ENCODE measurements at places on chromosomes 1 and 21. TPM values are rescaled to one million over a fixed set of nuclear protein-coding genes. Genes with fewer than 3 reads are reported as not detected.

DNA sequence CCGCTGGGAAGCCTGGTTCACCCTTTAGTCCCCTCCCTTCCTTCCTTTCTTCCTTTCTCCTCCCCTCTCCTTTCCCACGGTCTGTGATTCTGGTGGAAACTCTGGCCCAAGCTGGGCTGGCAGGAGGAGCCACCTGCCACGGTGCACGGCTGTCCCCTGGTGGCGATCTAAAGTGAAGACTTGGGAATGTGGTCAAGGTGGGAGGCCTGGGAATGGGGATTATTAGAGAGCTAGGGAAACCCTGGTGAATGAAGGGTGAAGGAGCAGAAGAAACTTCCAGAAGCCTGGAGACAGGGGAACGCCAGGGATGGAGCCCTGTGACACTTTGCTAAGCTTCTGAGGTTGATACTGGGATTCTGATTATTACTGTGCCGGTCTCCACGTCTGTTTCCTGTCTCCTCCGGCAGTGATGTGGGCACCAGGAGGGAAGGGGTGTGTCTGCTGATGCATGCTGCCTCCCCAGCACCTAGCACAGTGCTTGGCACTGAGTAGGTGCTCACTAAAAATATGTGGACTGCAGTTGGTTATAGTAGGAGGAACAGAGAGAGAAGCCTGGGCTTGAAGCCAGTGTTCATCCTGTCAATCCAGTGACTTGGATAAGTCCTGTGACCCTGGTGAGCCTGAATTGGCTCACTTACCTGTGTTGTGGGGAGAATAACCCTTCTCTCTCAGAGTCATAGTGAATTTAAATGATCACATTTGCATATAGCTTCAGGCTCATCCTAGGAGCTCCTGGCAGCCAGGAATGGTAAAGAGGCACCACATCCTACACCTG is 71.2 kb upstream of the NBPF3 start:
- peak; percentile 84 for DNase-seq

DNA sequence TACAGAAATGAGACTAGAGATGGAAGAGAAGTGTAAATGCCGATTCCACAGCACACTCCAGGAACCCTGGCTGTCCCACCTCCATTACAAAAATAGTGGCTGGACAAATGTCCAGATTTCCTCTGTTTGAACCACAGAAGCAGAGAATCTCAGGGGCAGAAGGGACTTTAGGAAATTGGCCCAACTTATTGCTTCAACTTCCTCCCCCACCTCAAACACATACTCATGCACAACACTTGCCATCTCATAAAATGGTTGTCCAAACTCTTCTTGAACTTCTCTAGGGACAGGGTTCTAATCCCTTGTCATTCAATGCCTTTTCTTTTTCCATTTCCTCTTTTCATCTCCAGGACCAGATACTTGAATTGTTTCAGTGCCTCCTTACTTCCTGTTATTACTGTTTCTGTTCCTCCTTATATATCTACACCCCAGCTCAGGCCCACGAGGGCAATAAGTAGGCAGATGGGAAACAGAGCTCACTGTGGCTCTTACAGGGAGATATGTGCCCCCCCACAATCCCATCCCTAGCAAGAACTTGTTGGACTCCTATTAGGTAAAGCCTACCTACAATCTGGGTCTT is 8.5 kb upstream of the B4GALT3 start:
- DNase-seq: no peak

DNA sequence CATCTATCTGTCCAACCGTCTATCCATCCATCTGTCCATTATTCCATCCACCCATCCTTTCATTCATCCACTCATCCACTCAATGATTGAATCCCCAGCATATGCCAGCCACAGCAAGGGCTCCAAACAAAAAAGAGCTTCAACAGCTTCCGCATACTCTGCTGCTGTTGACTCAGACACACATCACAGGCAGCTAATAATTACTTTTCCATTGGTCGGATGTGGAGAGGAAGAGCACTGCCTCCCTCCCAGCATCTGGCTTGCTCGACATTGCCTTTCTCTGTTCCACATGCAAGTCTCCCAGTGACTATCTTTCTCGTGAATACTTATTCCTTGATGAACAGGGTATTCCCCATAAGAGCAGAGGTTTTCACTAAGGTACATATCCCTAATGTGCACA is 176.5 kb downstream of the HIVEP3 start:
- DNase-seq: peak; percentile 77

Gene GJA8
- polyA plus RNA-seq: not detected

Gene METTL25B
- 16.2 TPM for polyA plus RNA-seq

Gene OR2M3
- polyA plus RNA-seq: 0.01 TPM

Gene HSD11B1
- polyA plus RNA-seq: 0.15 TPM

All from muscle of back (tissue), 13 donors.